ENCODE measurements at places on chromosomes 7 and 10.
A peak's percentile ranks its signal among the peaks of the same experiment; 100 is the strongest.

DNA sequence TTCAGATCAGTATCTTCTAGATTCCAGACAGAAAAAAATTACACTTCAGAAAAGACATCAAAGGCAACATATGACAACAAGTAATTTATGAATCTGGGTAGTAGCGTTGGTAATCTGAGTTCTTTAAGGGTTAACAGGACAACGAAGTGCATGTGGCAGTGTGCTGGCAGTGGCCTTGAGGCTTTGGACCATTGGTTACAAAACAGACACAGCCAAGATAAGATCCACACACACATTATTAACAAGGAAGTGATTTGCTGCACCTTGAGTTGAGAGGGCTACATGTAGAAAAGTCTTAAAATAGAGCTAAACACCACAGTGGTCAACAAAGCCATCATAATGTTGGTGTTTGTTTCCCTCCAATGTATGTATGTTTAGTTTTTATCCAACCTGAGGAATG is 40.6 kb downstream of the AKR1D1 start:
- no peak for DNase-seq

GRCh38 chr10:15842556-15843169 is 17.6 kb downstream of the MINDY3 start:
- no peak for DNase-seq

DNA sequence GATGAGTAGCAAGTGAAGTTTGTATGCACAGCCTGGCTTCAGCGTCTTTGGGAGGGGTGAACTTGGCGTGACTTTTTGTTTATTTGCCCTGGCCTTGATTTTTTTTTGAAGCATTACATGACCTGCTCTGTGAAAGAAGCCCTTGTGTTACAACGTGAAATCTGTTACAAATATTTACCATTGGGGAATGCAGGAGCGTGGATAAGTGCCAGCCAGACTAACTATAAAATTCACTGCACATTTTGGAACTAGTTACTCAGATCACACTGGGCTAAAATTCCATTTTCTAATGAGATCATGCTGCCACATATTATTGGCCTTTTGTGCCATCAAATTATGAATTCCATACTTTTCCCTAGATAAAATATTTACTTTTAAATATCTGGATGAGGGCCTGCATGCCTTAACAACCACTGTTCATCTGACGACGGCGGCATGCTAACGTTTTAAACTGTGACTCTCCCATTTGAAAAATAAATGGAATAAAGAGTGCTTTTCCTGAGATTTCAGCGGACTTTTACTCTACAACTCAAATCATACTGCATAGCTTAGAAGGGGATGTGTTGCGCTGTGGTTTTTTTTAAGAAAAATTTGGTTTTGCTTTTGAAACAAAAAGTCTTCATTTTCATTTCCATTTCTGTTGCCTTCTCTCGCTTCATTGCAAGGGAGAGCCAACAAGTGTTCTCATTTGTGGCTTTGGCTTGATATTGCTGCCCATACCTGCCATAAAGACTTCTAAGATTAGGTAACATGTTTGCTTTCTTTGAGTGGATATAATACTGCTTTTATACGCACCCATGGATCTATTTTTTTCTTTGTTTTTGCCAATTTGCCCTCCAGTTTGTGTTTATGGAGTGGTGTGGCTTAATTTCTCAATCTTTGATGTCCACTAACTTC is 352.2 kb downstream of the TFEC start:
- DNase-seq = peak; percentile 32

GRCh38 chr10:86782701-86783418 is 26.4 kb downstream of the BMPR1A start:
- no peak for DNase-seq

GRCh38 chr10:114308531-114309363 is 69.7 kb downstream of the VWA2 start:
- DNase-seq = peak; percentile 55

- DNase-seq = no peak
These were observed 91.8 kb downstream of the ACTR3B start for GRCh38 chr7:152851326-152851725.

- DNase-seq = no peak
These were observed 11.3 kb downstream of the DGKB start for GRCh38 chr7:14891289-14891688.

- peak; percentile 23 for DNase-seq
These were observed 70.4 kb upstream of the ITPRID1 start for GRCh38 chr7:31443457-31443856.

- DNase-seq = no peak
These were observed 35.4 kb upstream of the GPAM start for GRCh38 chr10:112218960-112219359.

GRCh38 chr7:130840599-130840998 is 106.6 kb upstream of the KLF14 start:
- no peak for DNase-seq

GRCh38 chr7:36994456-36995112 is 270.3 kb upstream of the AOAH start:
- no peak for DNase-seq

DNA sequence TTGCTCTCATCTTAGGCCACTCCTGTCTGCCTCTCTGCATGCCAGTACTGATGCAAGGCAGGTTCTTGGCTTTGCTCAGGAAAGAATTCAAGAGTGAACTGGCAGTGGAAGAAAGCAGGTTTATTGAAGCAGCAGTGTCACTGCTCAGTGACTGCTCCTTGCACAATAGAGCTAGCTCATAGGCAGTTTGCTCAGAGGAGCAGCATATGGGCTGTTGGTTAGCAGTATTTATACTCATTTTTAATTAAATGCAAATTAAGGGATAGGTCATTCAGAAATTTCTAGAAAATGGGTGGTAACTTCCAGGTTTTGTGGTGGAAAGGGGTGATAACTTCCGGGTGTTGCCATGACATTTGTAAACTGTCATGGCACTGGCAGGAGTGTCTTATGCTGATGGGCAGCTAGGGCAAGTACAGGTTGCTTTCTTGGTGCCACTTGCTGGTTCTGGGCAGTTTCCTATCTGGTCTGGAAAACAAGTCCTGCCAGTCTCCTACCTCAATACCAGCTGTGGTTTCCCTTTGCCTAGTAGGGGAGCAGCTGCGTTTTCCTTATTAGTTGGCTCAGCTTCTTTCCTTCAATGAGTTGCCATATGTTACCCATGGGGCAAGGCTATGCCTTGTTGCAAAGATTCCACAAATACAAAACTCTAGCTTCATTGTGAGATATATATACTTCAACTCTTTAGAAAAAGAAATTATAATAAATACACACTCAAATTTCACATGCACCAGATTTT is 64.8 kb upstream of the CALD1 start:
- DNase-seq = no peak

- no peak for DNase-seq
These were observed 24.7 kb downstream of the NOD1 start for GRCh38 chr7:30453921-30454320.

DNA sequence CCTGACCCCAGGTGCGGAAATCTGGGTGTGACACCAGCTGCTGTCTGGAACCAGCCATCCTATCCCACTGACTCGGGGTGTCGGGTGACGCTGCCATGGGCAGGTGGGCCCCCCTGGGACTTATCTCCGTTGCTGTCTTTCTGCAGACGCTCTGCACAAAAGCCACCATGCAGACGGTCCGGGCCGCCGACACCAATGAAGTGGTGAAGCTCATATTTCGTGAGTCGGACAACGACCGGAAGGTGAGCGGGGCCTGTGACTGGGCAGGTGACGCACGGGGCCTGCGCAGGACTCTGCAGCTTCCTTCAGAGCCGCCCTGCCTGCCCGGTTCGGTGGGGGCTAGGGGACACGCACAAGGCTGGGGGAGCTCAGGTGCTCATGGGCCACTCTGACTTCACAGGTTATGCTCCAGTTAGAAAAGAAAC is 36.6 kb downstream of the NKX6-2 start:
- no peak for DNase-seq

DNA sequence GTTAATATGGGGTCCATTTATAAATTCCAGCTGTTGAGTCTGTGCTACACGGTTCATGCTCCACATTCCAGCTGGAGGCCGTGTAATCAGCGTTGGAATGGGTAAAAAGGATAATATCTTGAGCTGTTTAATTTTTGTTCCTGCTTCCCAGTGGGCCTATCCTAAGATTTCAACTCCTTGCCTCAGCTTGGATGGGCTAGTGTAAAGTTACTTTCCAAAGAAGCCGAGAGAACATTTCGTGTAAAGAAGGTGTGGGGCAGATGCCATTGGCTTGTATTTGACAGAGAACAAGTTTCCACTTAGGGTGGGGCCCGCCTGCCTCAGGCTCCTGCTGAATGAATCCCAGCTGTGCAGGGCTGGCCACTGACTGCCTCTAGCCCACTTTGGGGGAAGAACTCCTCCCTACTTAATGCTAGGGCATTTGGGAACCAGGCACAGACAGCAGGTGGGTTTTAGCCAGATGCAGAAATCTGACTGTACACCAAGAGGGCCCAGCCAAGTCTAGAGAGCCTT is 125.9 kb upstream of the LYZL2 start:
- DNase-seq = no peak
